ENCODE measurements at places on chromosomes 4 and X. TPM values are rescaled to one million over a fixed set of nuclear protein-coding genes. Genes with fewer than 3 reads are reported as not detected.

Gene ASB12
- not detected for total RNA-seq

Gene CT45A2
- not detected for total RNA-seq

Gene DUX4
- not detected for total RNA-seq

Gene VSIG4
- 2.5 TPM for total RNA-seq

Gene ESX1
- total RNA-seq = not detected

DNA sequence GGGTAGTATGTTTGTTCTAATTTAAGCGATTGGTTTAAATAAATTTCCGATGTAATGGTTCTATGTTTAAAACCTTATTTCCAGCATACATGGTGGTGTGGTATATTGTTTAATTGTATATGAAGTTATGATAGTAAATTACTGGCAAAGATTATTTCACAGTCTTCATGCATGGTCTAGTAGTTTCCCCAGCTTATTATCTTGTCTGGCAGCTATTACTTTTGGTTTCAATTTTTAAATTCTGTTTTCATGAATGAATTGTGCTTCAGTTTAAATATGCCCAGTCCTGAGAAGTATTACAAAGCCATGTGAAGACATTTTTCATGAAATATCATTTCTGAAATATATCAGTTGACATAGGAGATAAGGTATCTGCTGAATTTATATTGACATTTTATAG lies 6.3 kb downstream of the ALG13 start:
- no peak for DNase-seq
- H3K27me3 ChIP-seq = no peaks in the 10 kb centered on the region
- H3K27ac ChIP-seq = no peak overlapping the region
- no peak overlapping the region for H3K4me3 ChIP-seq
- H3K4me1 ChIP-seq = no peaks in the 10 kb centered on the region

- peaks cover 14% of the 10 kb centered on the region for H3K4me1 ChIP-seq
- no peak for DNase-seq
- H3K36me3 ChIP-seq = no peaks in the 10 kb centered on the region
- H3K27me3 ChIP-seq = no peaks in the 10 kb centered on the region
- no peak overlapping the region for H3K27ac ChIP-seq
- H3K4me3 ChIP-seq = no peak overlapping the region
Observed at GRCh38 chrX:154046031-154046781, 26.5 kb upstream of the IRAK1 start.

GRCh38 chr4:56272003-56272402 lies 115.3 kb downstream of the AASDH start:
- no peak for DNase-seq
- H3K27me3 ChIP-seq = no peaks in the 10 kb centered on the region
- no peaks in the 10 kb centered on the region for H3K4me1 ChIP-seq
- H3K36me3 ChIP-seq = no peaks in the 10 kb centered on the region

GRCh38 chrX:34893741-34894140 lies 48.9 kb upstream of the FAM47B start:
- no peak for DNase-seq
- no peak overlapping the region for H3K27ac ChIP-seq
- peaks cover 3% of the 10 kb centered on the region for H3K27me3 ChIP-seq

- H3K27ac ChIP-seq = no peak overlapping the region
- no peaks in the 10 kb centered on the region for H3K4me1 ChIP-seq
- DNase-seq = no peak
- no peak overlapping the region for H3K4me3 ChIP-seq
- H3K36me3 ChIP-seq = no peaks in the 10 kb centered on the region
Observed at GRCh38 chr4:123843137-123843536, 446.5 kb downstream of the SPRY1 start.

DNA sequence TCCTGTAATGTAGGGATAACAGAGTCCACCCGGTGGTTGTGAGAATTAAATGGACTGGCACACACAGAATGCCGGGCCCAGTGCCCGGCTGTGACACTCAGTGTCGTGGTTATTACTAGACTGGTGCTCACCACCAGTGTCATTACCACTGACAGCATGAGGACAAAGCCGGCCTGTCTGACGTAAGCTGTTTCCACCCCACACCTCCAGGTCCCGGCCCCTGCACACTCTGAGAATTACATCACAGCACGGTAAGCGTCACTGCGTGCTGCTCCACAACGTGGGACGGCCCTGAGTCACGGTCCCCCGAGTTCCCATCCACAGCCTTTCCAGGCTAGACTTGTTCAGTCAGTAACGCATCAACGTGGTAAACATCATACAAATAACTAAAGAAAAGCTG lies 22.9 kb downstream of the FAT1 start:
- no peak for DNase-seq
- H3K4me1 ChIP-seq = no peaks in the 10 kb centered on the region
- peaks cover 1% of the 10 kb centered on the region for H3K36me3 ChIP-seq
- no peak overlapping the region for H3K4me3 ChIP-seq
